Left ventricle myocardium inferior (tissue), 1 donor: ENCODE measurements at places on chromosomes 13 and 19. TPM values are rescaled to one million over a fixed set of nuclear protein-coding genes. Genes with fewer than 3 reads are reported as not detected.

CA11 gene
- 4.5 TPM for total RNA-seq

ERICH6B gene
- not detected for total RNA-seq

ZNF667 gene
- 5.6 TPM for total RNA-seq

TEKTIP1 gene
- total RNA-seq = not detected

DLL3 gene
- total RNA-seq = not detected

PGLYRP1 gene
- total RNA-seq = not detected

DNA sequence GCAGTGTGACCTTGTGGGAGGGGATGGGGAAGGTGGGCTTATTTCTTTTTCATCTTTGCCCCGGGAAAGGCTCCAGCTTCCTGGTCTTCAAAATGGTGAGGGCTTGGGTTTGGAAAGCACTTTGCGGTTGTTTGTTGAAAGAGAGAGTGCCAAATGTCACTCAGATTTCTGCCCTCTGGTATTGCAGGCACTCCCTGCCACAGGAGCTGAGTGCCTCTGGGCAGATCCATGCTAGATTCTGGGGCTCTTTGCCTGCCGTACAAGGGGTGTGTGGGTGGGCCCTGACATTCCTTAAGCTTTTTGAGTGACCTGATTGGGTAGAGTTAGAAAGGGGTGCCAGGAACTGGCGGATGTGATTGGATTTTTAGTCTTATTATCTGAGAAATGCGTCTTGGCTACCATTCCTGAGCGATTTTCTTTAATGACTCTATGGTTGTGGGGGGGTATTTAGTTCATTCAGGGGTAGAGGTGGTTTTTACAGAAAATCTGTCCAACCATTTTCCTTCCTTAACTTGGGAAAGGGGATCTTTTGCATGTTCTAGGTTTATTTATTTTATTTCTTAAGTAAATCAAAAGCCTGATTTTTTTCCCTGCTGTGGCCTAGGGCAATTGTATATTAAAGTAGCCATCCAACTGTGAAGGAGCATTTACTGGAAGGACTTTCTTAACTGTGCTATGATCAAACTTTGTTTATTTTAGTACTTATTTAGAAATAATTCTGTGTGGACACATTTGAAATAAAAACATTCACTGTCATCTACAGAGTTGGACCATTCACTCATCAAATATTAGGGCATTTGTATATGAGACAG, 3.2 kb downstream of the ARHGAP35 start:
- no peaks in the 10 kb centered on the region for H3K36me3 ChIP-seq
- H3K4me1 ChIP-seq = peaks cover 90% of the 10 kb centered on the region
- no peaks in the 10 kb centered on the region for H3K27me3 ChIP-seq

- no peak overlapping the region for H3K4me3 ChIP-seq
- H3K4me1 ChIP-seq = no peaks in the 10 kb centered on the region
- peaks cover 28% of the 10 kb centered on the region for H3K36me3 ChIP-seq
- H3K27ac ChIP-seq = no peak overlapping the region
Measured at GRCh38 chr19:32877323-32877912, 7.9 kb upstream of the SLC7A9 start.

DNA sequence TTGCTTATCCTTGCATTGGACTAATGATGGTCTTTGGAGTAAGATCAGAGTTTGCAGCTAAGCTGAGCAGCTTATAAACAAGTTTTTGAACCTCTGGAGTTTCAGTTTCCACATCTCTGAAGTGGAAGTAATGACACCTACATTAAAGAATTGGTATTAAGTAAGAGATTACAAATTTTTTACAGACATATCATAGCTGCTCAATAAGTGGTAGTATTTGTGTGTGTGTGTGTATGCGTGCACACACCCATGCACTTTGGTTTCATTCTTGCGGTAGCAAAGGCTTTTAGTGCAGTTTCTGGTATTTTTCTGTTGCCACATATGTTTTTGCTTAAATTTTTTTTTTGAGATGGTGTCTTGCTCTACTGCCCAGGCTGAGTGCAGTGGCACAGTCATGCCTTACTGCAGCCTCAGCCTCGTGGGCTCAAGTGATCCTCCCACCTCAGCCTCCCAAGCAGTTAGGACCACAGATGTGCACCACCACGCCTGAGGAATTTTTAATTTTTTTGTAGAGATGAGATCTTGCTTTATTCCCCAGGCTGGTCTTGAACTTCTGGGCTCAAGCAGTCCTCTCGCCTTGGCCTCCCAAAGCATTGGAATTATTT, 4.5 kb downstream of the NAA16 start:
- H3K36me3 ChIP-seq = peaks cover 4% of the 10 kb centered on the region
- H3K27ac ChIP-seq = no peak overlapping the region
- H3K4me3 ChIP-seq = no peak overlapping the region
- DNase-seq = no peak
- peaks cover 60% of the 10 kb centered on the region for H3K4me1 ChIP-seq

DNA sequence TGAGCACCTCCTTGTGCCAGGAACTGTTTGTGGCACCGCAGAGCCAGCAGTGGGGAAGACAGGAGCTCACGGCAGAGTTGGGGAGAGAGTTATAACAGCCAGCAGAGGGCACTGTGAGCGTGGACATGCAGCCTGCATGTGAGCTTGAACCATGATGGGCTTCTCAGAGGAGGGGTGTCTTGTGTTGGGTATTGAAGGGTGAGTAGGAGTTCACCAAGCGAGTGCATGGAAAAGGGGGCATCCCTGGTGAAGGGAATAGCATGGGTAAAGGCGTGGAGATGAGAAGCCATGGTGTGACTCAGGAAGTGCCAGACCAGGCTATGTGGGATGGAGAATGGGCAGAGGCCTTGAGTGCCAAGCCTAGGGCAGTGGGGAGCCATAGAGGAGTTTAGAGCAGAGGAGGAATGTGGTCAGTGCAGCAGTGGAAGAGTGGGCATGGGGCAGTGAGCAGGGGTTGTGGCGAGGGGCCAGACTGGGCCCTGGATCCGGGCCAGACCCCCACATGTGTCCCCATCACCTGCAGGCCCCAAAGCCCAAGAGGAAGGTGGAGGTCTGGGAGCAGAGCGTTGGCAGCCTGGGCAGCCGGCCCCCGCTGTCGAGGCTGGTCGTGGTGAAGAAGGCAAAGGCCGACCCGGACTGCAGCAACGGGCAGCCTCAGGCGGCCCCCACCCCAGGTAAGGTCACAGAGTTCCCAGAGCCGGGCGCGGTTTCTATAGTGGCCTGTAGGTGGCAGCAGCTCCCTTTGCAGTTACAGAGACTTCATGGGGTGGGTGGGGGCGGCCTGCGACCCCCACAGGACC, 11.8 kb upstream of the SHD start:
- no peaks in the 10 kb centered on the region for H3K4me1 ChIP-seq
- peak; percentile 42 for DNase-seq
- H3K36me3 ChIP-seq = peaks cover 93% of the 10 kb centered on the region

GRCh38 chr19:1445932-1446712, 3.8 kb upstream of the APC2 start:
- H3K27me3 ChIP-seq = peaks cover 60% of the 10 kb centered on the region
- peaks cover 19% of the 10 kb centered on the region for H3K36me3 ChIP-seq
- no peak overlapping the region for H3K27ac ChIP-seq
- H3K4me3 ChIP-seq = peak overlapping the region; percentile 63
- no peak for DNase-seq
- H3K4me1 ChIP-seq = peaks cover 33% of the 10 kb centered on the region

DNA sequence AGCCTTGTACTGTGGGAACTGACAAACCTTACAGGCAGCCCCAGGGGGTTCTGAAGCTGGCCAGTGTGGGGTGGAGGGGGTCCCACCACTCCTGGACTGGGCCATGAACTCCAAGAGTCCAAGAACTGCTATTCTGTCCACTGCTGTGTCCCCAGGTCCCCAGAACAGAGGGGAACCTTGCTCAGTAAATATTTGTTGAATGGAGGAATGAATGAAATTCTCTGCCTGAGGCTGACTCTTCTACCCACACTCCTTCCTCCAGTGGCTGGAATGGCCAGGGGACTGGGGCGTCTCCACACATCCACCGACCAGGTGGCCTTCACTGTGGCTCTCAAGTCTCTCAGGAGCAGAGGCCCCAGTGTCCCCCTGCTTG, 11.6 kb downstream of the WIZ start:
- H3K36me3 ChIP-seq = peaks cover 23% of the 10 kb centered on the region
- H3K27ac ChIP-seq = no peak overlapping the region
- H3K4me3 ChIP-seq = no peak overlapping the region
- DNase-seq = no peak
- peaks cover 24% of the 10 kb centered on the region for H3K4me1 ChIP-seq
- H3K27me3 ChIP-seq = no peaks in the 10 kb centered on the region

DNA sequence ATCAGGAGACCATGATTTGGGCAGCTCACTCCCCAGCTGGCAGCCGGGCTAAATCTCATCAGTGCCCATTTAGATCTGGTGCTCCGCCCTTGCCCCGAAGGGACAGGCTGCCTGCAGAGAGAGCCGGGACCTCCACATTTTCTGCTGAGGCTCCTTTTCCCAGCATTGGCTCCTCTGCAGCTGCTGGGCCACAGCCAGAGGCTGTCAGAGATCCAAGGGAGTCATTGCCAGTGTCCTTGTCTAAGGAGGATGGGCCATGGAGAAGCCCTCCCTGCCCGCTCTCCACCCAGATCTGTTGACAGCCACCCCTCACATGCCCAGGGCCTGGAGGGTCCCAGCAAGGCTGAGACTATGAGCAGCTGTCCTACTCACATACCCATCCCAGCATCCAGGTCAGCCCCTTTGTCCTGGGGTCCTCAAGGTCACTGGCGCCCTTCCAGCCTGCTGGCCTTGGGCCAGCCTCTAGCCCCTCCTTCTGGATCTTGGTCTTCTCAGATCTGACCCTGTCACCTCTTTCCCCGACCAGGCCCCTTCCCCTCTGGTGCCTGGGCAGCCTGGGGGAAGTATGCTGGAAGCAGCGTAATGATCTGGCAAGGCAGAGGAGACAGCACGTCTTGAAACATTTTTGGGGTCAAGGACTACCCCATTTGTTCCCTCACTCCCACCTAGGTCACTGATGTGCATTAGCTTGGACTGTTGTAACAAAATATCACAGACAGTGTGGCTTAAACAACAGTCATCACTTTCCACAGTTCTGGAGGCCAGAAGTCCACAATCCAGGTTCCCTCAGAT, 7.9 kb downstream of the PIN1 start:
- H3K4me3 ChIP-seq = no peak overlapping the region
- H3K4me1 ChIP-seq = peaks cover 40% of the 10 kb centered on the region

DNA sequence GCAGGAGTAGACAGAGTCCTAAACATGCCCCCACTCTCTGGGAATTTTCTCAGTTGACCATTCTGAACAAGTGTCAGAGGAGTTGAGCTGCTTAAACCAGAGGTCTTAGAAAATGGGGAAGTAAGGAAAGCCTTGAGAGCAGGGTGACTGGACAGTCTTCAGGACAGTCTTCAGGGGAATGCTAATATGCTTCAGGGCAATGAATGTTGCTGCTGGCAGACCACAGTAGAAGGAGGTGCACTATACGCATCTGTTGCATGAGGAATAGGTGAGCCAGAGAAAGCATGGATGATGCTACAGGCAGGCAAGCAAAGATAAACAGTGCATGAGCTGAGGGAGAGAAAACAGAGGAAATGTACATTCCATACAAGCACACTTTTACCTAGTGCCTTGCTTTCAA, 196.6 kb upstream of the GPR12 start:
- H3K4me1 ChIP-seq = no peaks in the 10 kb centered on the region
- H3K36me3 ChIP-seq = no peaks in the 10 kb centered on the region
- H3K27me3 ChIP-seq = peaks cover 5% of the 10 kb centered on the region

DNA sequence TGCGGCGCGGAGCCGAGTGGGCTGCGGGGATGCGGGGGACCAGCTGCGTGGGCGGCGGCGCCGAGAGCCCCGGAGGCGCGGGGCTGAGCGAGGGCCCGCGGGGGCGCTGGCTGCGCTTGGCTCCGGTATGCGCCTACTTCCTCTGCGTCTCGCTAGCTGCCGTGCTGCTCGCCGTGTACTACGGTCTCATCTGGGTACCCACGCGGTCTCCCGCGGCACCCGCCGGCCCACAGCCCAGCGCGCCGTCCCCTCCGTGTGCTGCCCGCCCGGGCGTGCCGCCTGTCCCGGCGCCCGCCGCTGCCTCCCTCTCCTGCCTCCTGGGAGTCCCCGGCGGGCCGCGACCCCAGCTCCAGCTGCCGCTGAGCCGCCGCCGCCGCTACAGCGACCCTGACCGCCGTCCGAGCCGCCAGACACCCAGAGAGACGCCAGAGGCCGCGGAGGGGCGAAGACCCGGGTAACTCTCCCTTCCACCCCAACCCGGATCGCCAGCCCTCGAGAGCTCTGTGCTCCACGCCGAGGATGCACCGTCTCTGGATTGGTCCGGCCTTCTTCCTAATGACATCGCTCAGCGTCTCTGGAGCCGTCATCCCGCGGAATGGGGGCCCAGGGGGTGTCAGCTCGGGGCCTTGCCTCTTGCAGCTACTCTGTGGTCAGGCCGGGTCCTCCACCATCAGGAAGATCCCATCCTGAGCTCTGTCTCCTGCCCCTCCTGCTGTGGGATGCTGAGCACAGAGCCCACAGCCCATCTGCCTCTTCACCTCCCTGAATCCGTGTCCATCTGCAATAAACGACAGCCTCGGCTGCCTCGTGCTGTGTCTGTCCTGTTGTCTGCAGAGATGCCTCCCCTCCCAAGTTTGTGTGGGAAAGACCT, 441 bp downstream of the INAFM1 start:
- peak overlapping the region; percentile 98 for H3K27ac ChIP-seq
- H3K4me1 ChIP-seq = peaks cover 60% of the 10 kb centered on the region
- H3K4me3 ChIP-seq = peak overlapping the region; percentile 82
- no peaks in the 10 kb centered on the region for H3K27me3 ChIP-seq

DNA sequence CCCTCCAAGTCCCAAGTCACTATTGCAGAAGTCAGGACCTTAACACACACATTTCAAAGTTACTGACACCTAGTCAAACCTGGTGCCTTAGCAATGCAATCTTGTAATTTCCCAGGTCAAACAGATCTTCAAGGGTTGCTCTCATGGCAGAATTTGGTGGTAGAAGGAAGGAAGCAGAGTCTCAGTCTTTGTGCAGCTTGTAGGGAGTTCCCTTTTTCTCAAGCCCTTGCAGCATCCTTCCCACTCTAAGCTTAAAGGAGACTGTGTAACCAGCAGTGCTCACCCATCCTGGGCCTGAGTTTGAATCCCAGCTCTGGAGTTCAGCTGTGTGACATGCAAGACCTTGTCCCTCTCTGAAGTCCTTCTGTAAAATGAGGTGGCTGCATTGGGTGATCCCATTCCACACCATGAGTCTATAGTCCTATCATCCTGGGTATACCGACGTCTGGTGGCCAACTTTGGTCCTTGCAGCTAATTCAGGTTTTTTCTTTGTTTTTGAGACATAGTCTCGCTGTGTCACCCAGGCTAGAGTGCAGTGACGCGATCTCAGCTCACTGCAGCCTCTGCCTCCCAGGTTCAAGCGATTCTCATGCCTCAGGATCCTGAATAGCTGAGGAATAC, 9.8 kb downstream of the SIGLEC10 start:
- H3K4me1 ChIP-seq = no peaks in the 10 kb centered on the region
- no peak overlapping the region for H3K4me3 ChIP-seq
- DNase-seq = no peak
- H3K27ac ChIP-seq = no peak overlapping the region
- H3K27me3 ChIP-seq = peaks cover 49% of the 10 kb centered on the region

DNA sequence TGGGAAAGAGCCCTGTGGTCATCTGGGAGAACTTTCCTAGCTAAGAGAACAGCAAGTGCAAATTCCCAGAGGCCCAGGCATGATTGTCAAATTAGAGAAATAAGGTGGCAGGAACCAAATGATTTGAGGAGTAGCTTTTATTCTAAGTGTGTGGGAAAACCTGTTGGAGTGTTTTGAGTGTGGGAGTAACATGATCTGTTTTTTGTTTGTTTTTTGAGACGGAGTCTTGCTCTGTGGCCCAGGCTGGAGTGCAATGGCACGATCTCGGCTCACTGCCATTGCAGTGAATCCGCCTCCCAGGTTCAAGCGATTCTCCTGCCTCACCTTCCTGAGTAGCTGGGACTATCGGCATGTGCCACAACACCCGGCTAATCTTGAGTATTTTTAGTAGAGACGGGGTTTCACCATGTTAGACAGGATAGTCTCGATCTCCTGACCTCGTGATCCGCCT, 2.4 kb downstream of the SAE1 start:
- no peak overlapping the region for H3K27ac ChIP-seq
- peaks cover 40% of the 10 kb centered on the region for H3K4me1 ChIP-seq
- no peaks in the 10 kb centered on the region for H3K27me3 ChIP-seq

GRCh38 chr13:51971520-51972426, 39.5 kb downstream of the ATP7B start:
- no peak overlapping the region for H3K27ac ChIP-seq
- H3K4me1 ChIP-seq = peaks cover 33% of the 10 kb centered on the region
- H3K36me3 ChIP-seq = peaks cover 4% of the 10 kb centered on the region
- DNase-seq = no peak
